Stimulated activated CD8-positive, alpha-beta memory T cell treated with anti-CD3 and anti-CD28 coated beads, Interleukin-2, amount 100 ng/mL, for 1 hour (primary cell): ENCODE measurements at places on chromosomes 5 and 9.

DNA sequence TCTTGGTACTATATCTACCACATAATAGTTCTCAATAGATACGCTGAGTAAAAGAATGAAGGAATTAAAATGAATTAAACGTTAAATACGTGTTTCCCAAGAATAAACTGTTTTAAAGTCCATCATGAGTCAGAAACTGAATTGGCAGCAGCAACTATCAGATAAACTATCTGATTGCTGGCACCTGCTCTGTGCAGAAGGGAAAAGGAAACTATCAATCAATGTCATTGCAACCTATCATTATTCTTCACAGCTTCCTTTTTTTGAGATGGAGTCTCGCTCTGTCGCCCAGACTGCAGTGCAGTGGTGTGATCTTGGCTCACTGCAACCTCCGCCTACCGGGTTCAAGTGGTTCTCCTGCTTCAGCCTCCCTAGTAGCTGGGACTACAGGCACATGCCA is 8.8 kb upstream of the WDR36 start:
- DNase-seq = no peak

DNA sequence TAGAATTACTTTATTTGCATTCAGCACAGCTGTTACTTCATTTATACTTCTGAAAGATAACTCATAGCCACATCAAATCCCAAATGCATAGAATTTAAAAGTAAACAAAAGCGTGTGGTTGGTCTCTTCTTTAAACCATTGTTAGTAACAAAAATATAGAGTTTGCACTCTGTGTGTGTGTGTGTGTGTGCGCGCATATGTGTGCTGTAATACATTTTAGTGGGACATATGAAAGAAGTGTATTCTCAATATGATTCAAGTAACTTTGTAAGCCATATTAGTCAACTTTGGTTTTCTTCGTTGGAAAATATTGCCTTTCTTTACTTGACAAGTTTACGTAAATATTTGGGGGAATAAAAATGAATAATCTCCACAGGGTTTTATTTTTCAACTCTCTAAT is 106.1 kb upstream of the PRRC1 start:
- DNase-seq = no peak

DNA sequence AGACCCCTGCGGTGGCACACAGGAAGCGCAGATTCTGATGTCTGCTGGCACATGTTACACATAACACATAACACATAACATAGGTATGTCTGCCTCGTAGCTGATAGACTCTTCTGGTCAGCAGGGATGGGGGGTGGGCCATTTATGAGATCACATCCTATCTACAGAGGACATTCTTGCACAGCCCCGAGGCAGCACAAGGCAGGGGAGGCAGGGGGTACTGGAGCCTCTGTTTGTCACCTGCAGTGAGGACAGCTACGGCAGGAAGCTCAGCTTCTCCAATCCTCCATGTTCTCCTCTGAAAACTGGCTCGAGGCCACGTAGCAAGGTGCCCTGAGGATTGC is 16.7 kb upstream of the MED10 start:
- no peak for DNase-seq

- no peak for DNase-seq
Measured at GRCh38 chr5:28809811-28810750, 1771.7 kb upstream of the CDH9 start.

GRCh38 chr5:171999877-172000276 is 6.6 kb downstream of the FBXW11 start:
- DNase-seq = no peak

GRCh38 chr5:123538670-123539459 is 26.9 kb downstream of the CSNK1G3 start:
- DNase-seq = no peak

DNA sequence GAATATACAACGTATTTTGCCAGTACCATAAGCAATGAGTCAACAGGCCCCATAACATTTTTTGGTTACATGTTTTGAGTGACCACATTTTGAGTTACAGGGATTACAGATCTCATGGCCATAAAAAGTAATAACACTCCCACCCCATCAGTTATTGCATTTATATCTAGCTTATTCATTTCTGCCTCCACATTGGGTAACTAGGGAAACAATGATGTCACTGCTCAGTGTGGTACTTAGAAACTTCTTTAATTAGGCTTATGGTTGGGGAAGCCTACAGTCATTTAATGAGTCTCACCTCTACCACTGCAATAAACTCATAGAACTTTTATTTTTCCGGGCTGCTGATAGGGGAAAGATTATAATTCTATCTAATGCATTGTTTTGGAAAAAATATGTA is 39.9 kb upstream of the SMIM15 start:
- no peak for DNase-seq

DNA sequence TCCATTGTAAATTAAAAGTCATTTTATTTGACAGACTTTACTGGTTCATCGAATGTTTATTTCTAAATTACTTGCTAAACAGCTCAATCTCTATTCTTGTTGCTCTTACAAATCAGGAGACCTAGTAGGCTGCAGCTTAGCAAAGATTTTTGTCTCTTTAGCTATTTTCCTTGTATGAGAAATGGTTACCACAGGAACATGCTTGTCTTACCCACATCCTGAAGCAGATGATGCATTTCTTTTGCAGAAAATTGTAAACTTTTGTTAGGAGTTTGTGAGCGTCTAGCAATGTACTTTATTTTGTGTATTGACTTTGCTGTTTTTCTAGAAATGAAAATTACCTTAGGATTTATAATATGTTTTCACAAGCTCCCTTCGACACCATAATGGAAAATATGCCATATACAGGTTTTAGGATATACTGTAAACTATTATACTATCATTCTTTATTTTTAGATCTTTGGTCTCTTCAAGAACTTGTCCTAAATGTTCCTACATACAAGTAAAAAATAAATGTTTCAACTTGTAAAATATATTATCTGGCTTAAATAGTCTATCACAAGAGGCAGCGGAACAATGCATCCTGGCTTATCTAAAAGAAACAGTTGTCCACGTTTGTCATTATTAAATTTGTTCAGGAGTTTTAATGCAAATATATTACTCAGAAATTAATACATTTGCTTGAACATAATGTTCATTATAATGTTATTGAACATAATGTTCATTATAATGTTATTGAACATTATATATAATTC is 54.1 kb downstream of the SPEF2 start:
- DNase-seq = no peak

- no peak for DNase-seq
Measured at GRCh38 chr5:59586841-59587240, 306.7 kb downstream of the PDE4D start.

GRCh38 chr5:67188274-67189078 is 8.1 kb downstream of the CD180 start:
- DNase-seq = no peak

DNA sequence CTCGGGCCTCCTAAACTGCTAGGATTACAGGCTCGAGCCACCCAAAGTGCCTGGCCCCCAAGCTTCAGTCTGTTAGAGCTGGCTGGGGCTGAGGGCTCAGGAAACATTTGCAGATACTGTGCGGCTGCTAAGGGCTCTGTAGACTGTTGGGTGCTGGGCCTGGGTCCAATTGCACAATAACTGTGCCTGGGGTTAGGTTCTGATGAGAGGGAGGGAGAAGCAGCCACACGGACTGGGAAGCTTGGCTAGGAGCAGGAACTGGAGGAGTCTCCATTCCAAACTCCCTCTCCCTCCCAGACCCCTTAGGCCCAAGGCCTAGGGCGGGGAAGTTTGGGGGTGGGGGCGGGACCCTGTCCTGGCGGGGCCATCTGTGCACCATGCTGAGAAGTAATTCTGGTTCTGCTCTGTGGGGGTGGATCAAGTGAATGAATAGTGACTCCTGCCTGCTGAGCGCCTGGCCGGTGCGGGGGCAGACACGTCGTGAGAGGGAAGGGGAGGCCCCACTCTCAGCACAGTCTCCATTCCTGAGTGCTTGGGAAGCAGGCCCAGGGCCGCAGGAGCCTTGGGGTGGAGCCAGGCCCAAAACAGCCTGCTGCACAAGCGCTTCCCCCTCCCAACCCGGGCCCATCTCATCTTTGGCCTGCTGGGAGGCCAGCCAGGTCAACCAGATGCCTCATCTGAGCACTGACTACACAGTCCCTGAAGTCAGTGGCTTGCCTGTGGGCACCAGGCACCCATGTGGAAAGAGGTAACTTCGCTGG is 1.5 kb downstream of the ASS1 start:
- DNase-seq = no peak

- DNase-seq = no peak
Measured at GRCh38 chr9:114968671-114969070, 38.3 kb upstream of the TNFSF8 start.

- DNase-seq = no peak
Measured at GRCh38 chr9:132538071-132538470, 44.3 kb upstream of the BARHL1 start.

- DNase-seq = no peak
Measured at GRCh38 chr9:69081261-69081660, 45.7 kb downstream of the FXN start.

- DNase-seq = no peak
Measured at GRCh38 chr5:142826741-142827492, 56.7 kb downstream of the ARHGAP26 start.
